ENCODE measurements at places on chromosomes 2 and 18. TPM values are rescaled to one million over a fixed set of nuclear protein-coding genes. Genes with fewer than 3 reads are reported as not detected.

The FBXO36 gene
- 1.2 TPM for total RNA-seq

The FAM161A gene
- 2.1 TPM for total RNA-seq

The AP1S3 gene
- total RNA-seq: 0.37 TPM

The SERPINB13 gene
- total RNA-seq: not detected

The CD8B2 gene
- total RNA-seq: 0.12 TPM

The SP100 gene
- total RNA-seq: 123 TPM

The CRYGD gene
- total RNA-seq: not detected

The ELMOD3 gene
- total RNA-seq: 9.8 TPM

- no peaks in the 10 kb centered on the region for H3K27me3 ChIP-seq
- peaks cover 21% of the 10 kb centered on the region for H3K4me1 ChIP-seq
- DNase-seq: no peak
- H3K27ac ChIP-seq: no peak overlapping the region
- H3K4me3 ChIP-seq: no peak overlapping the region
- no peaks in the 10 kb centered on the region for H3K36me3 ChIP-seq
Observed at GRCh38 chr18:46920653-46921052, 3.3 kb downstream of the KATNAL2 start.

- H3K4me3 ChIP-seq: no peak overlapping the region
- H3K4me1 ChIP-seq: no peaks in the 10 kb centered on the region
- no peaks in the 10 kb centered on the region for H3K36me3 ChIP-seq
- no peaks in the 10 kb centered on the region for H3K27me3 ChIP-seq
- no peak for DNase-seq
- H3K27ac ChIP-seq: no peak overlapping the region
Observed at GRCh38 chr2:65845442-65846182, 413.2 kb upstream of the SPRED2 start.

DNA sequence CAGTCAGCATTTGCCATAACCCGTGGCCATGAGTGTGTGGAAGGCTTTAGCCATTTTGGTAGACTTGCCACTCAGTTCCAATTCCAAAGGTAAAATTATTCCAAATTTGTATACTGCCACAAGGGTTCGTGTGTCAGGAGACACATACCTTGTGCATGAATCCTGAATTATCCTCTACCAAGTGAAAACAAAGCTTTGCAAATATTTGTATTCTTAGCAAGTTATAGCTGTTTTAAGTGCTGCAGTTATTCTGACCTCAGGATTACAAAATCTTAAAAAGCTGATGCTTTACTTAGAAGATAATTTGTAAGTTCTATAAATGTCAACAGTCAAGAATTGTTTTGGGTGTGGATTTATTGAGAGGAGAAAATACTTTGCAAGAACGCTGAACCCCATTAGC lies 100.6 kb downstream of the ANTXR1 start:
- no peak for DNase-seq
- no peaks in the 10 kb centered on the region for H3K36me3 ChIP-seq
- no peak overlapping the region for H3K4me3 ChIP-seq
- H3K27me3 ChIP-seq: no peaks in the 10 kb centered on the region
- no peak overlapping the region for H3K27ac ChIP-seq

DNA sequence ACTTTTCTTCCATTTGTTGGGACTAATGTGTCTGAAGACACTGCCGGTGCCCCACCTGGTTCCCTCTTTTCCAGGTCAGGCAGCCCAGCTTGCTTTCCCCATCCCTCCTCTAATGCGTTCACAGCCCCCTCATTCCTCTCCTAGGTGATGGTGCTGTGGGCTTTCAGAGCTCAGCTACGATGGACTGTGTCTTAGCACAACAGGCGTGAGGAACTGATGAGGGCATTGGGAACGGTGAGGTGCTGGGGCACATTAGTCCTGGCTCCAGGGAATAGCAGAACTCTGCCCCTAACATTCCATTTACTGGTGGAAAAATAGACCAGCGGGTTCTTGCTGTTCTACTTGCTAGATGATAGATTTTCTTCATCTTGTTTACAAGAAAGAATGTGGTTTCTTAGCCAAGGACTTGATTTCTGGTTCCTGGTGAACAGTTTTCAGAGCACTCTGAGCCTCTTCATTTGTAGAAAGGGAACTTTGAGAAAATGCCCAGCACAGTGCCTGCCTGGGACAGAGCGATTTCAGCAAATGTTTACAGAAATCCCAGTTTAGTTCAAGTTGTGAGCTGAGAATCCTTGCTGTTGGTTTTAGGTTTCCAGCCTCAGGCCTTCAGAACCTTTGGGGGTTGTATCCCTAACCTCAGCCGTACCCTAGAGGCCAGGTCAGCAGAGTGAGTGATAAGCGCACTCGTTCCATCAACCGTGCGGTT lies 42.5 kb downstream of the LDLRAD4 start:
- H3K4me1 ChIP-seq: peaks cover 56% of the 10 kb centered on the region
- H3K27me3 ChIP-seq: no peaks in the 10 kb centered on the region
- no peaks in the 10 kb centered on the region for H3K36me3 ChIP-seq
- DNase-seq: no peak

DNA sequence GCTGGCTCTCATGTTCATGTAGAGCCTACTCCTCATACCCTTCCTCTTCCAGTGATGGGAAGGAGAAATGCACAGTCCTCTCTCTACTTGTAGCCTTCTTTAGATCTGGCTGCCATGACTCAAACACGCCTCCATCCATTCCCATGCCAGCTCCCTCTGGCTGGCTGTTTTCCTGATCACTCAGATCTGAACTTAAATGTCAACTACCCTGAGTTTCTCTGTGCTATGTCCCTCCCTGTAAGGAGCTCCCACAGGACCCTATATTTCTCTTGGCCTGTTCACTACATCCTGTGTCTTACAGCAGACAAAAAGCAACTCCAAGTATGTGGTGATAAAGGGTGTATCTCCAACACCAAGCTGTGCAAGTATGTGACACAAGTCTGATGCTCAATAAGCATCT lies 152.4 kb downstream of the TCF4 start:
- H3K27me3 ChIP-seq: no peaks in the 10 kb centered on the region
- H3K4me3 ChIP-seq: no peak overlapping the region
- no peaks in the 10 kb centered on the region for H3K36me3 ChIP-seq
- H3K27ac ChIP-seq: no peak overlapping the region

DNA sequence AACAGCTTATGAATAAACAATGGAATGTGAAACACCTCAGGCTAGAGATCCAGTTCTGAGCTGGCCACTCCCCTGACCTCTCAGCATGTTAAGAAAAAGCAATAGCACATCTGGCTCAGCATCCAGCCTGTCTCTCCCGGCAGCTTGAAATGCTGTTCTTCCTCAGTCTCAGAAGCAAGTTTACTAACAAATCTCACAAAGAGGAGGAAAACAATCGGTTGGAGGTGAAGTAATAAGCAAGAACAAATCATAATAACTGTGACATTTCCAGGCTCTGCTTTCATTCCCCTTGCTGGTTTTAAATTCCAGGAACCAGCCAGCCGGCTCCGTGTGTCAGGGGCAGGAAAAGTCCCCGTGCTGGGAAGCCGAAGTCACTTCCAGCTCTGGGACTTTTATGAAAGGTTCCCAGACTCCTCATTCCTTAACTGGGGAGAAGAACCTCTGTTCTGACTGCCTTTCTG lies 133.9 kb upstream of the ARL4C start:
- H3K4me1 ChIP-seq: no peaks in the 10 kb centered on the region
- no peak overlapping the region for H3K27ac ChIP-seq
- H3K27me3 ChIP-seq: no peaks in the 10 kb centered on the region
- no peak for DNase-seq
- H3K36me3 ChIP-seq: no peaks in the 10 kb centered on the region

- no peak overlapping the region for H3K4me3 ChIP-seq
- no peaks in the 10 kb centered on the region for H3K27me3 ChIP-seq
- DNase-seq: no peak
- peak overlapping the region; percentile 78 for H3K27ac ChIP-seq
- no peaks in the 10 kb centered on the region for H3K36me3 ChIP-seq
Observed at GRCh38 chr2:111626037-111626864, 257.7 kb downstream of the ANAPC1 start.

DNA sequence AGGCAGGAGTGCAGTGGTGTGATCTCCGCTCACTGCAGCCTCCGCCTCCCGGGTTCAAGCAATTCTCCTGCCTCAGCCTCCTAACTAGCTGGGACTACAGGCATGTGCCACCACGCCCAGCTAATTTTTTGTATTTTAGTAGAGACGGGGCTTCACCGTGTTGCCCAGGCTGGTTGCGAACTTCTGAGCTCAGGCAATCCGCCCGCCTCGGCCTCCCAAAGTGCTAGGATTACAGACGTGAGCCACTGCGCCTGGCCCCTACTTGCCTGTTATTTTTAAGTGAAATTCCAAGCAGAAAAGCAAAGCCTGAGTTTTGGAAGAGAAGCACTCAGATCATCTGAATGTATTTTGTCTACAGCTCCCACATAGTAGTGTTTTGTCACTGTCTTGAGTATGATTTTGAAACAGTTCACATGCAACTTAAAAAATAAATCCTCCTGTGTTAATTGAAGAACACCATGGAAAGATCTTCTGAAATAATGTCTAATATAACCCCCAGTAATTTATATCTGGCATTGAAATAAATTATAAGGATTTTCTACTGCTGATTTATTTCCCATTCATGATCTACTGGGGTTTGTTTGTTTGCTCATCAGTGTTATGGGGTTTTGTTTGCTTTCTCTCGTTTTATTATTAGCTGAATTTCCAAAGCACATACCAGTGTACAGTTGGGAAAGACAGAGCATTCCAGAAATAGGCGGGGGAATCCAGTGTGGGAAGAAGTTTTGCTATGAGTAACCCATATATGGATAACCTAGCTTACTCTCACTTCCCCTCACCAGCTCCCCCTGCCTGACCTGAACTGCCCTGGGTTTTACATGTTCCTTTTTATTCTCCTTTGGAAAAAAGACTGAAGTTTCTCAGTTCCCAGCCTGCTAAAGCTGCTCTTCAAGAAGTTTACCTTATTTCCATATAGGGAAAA lies 80.1 kb upstream of the MAP3K20 start:
- peaks cover 30% of the 10 kb centered on the region for H3K36me3 ChIP-seq
- no peak overlapping the region for H3K4me3 ChIP-seq
- peak; percentile 40 for DNase-seq
- H3K27me3 ChIP-seq: no peaks in the 10 kb centered on the region

GRCh38 chr2:71129114-71129901 lies 721 bp downstream of the MCEE start:
- no peaks in the 10 kb centered on the region for H3K27me3 ChIP-seq
- peak overlapping the region; percentile 92 for H3K27ac ChIP-seq
- DNase-seq: no peak
- H3K4me3 ChIP-seq: peak overlapping the region; percentile 87

DNA sequence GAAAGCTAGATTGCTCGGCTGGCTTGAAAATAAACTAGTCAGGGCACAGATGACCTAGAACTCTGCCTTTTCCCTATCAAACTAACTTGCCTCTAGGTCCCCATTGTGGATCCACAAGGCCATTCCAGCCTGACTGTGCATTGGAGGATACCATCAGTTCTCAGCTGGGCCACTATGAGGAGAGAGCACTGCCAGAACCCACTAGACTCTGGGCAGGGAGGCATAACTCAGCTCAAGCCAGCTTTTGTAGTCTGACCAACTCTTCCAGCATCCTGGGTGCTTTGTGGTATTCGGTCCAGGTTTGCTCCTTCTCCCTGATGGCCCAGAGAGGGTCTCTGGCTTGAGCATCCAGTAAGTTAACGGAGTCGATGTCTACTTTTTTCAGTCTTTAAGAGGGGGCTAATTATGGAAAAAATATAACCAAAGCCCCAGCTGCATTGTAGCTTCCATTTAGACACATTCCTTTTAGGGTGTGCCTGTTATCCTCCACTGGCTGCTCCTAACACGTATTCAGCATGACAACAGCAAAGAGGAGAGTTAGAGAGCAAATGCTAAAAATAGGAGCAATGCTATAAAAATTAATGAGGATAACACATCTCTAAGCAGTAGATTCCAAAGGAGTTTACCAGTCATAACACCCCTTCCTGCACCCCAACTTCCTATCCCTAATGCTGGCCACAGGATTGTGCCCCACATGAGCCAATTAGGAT lies 15.2 kb downstream of the GKN2 start:
- no peaks in the 10 kb centered on the region for H3K27me3 ChIP-seq
- no peaks in the 10 kb centered on the region for H3K36me3 ChIP-seq
- peaks cover 6% of the 10 kb centered on the region for H3K4me1 ChIP-seq
- no peak overlapping the region for H3K4me3 ChIP-seq
- DNase-seq: no peak

- no peak overlapping the region for H3K4me3 ChIP-seq
- H3K27ac ChIP-seq: no peak overlapping the region
- no peaks in the 10 kb centered on the region for H3K27me3 ChIP-seq
- no peaks in the 10 kb centered on the region for H3K36me3 ChIP-seq
- peaks cover 29% of the 10 kb centered on the region for H3K4me1 ChIP-seq
Observed at GRCh38 chr2:206154197-206154596, 5.0 kb downstream of the NDUFS1 start.

DNA sequence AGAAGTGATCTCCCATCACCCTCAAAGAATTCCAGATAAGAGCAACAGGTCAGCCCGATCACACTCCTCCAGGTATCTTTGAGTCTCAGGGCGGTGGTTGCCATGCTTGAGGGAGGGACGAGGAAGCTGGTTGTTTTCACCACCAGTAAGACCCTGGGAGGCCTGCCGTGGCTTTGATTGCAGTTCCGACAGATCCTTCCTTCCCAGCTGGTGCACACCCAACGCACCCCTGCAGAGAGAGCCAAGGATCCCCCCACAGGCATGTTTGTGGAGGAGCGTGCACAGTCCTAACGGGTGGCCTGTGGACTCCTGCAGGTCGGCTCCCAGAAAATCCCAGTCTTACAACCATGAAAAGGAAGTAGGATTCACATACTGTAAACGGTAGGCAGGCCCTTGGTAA lies 13.8 kb upstream of the ZNF236 start:
- no peaks in the 10 kb centered on the region for H3K27me3 ChIP-seq
- no peak overlapping the region for H3K4me3 ChIP-seq
- H3K4me1 ChIP-seq: no peaks in the 10 kb centered on the region
- H3K27ac ChIP-seq: no peak overlapping the region
- H3K36me3 ChIP-seq: no peaks in the 10 kb centered on the region

GRCh38 chr2:95525294-95526035 lies 40.9 kb upstream of the TRIM43B start:
- peak overlapping the region; percentile 90 for H3K4me3 ChIP-seq
- peaks cover 18% of the 10 kb centered on the region for H3K4me1 ChIP-seq
- no peaks in the 10 kb centered on the region for H3K36me3 ChIP-seq
- H3K27me3 ChIP-seq: no peaks in the 10 kb centered on the region
- DNase-seq: peak; percentile 44
- H3K27ac ChIP-seq: peak overlapping the region; percentile 86

- H3K4me1 ChIP-seq: no peaks in the 10 kb centered on the region
- DNase-seq: no peak
- no peaks in the 10 kb centered on the region for H3K27me3 ChIP-seq
- no peak overlapping the region for H3K4me3 ChIP-seq
- H3K27ac ChIP-seq: no peak overlapping the region
Observed at GRCh38 chr18:6975084-6975483, 142.5 kb downstream of the LAMA1 start.
